ENCODE measurements at places on chromosomes 12 and 14.
A peak's percentile ranks its signal among the peaks of the same experiment; 100 is the strongest.

- DNase-seq, result no peak
These were observed 2.5 kb upstream of the INF2 start for GRCh38 chr14:104686624-104687517.

GRCh38 chr12:82480606-82481005, 122.3 kb downstream of the METTL25 start:
- DNase-seq, result no peak

- no peak for DNase-seq
These were observed 759 bp upstream of the KLC1 start for GRCh38 chr14:103628221-103628683.

- DNase-seq, result no peak
These were observed 1.2 kb downstream of the GSC start for GRCh38 chr14:94768521-94769390.

- no peak for DNase-seq
These were observed 2.7 kb upstream of the MYF5 start for GRCh38 chr12:80714055-80714454.

- DNase-seq, result no peak
These were observed 12.4 kb upstream of the RTN1 start for GRCh38 chr14:59882957-59883356.

DNA sequence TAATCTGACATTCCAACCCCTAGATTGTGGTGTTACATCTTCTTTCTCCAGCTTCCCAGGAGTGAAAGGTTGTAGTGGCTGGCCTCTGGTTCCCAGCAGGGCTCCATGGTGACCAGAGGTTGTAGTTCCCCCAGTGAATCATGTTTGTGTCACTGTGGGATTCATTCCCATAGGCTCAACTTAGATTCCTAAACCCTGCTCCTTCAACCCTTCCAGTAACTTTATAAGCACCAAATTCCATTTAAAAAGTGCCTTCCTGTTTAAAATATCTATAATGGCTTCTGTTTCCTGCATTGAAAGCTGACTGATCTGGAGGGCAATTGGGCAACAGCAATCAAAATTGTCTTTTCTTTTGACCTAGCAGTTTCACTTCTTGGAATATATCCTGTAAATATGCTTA, 40.5 kb upstream of the TBC1D15 start:
- no peak for DNase-seq

- DNase-seq, result no peak
These were observed 55.0 kb upstream of the BICD1 start for GRCh38 chr12:32051511-32052211.

GRCh38 chr14:50772412-50772811, 58.5 kb downstream of the NIN start:
- DNase-seq, result no peak

- DNase-seq, result no peak
These were observed 91.1 kb upstream of the FUT8 start for GRCh38 chr14:65321370-65321875.

- no peak for DNase-seq
These were observed 194.4 kb upstream of the PPFIA2 start for GRCh38 chr12:81953541-81953940.

DNA sequence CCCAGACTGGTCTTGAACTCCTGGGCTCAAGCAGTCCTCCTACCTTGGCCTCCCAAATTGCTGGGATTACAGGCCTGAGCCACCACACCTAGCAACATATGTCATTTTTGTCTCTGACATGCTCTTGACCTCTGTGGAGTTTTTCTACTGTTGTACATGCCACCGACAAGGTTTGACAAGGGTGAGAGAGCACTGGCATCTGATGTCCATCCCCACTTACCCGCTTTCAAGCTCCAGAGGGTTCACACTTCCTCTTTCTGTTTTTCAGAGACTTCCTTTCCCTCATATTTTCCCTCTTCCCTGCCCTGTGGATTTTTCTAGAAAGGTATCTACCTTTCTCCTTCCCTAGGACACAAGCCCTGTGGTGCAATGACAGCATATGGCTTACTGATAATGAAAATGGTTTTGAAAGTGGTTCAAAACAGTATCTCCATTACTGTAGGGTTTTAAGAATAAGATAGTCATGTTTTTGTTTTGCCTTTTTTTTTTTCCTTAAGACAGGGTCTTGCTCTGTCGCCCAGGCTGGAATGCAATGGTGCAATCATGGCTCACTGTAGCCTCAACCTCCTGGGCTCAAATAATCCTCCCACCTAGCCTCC, 27.7 kb upstream of the PLEKHG3 start:
- no peak for DNase-seq

DNA sequence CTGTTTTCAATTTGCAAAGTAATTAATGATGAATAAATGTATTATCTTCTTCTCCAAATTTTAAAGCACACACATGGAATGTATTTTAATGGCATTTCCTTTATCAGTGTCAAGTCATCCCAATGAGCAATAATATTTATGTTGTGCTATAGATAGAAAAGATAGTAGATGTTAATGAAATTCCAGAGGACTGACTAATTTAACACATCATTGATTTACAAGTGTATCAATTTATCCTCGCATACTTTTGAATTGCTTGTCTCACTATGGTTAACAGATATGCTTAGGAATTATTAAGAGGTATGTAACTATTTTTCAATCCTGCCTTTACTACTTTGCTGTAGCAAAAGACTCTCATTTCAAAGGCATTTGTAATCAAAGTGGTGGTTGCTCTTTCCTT, 842.9 kb downstream of the SLC6A15 start:
- DNase-seq, result no peak

- DNase-seq, result peak; percentile 4
These were observed 663 bp downstream of the PTGER2 start for GRCh38 chr14:52314595-52315354.

DNA sequence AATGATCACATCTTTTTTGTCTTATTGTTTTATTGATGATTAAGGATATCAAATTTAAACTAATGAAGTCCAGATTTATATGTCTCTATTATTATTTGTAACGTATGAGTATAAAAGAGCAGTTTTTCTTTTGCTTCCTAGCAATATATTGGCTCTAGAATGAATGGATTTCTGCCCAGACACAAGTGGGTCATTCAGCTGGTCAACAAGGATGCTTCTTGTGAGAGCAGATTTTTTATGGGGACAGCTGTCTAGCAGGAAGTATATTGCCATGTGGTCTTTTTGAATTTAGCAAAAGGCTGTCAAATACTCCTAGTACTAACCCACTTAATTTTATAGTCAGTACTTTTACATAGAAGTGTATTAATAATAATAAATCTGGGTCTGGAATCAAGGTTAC, 1071.1 kb upstream of the FLRT2 start:
- no peak for DNase-seq

GRCh38 chr14:76828339-76829012, 2.3 kb downstream of the LRRC74A start:
- no peak for DNase-seq

- DNase-seq, result no peak
These were observed 671.8 kb downstream of the RPS29 start for GRCh38 chr14:48914382-48914781.

GRCh38 chr14:81472096-81472800, 61.4 kb downstream of the SEL1L start:
- no peak for DNase-seq

- DNase-seq, result no peak
These were observed 2.5 kb downstream of the HHIPL1 start for GRCh38 chr14:99647411-99647810.

- no peak for DNase-seq
These were observed 138.4 kb downstream of the ZFP36L1 start for GRCh38 chr14:68654471-68654941.

GRCh38 chr14:53956427-53957201, at the start of gene BMP4:
TSS of gene BMP4 (minus strand) at chr14:53956825. CDS start at chr14:53952222, 4,603 bp downstream.
- DNase-seq, result no peak

GRCh38 chr14:56036353-56036752, 81.9 kb upstream of the PELI2 start:
- no peak for DNase-seq

DNA sequence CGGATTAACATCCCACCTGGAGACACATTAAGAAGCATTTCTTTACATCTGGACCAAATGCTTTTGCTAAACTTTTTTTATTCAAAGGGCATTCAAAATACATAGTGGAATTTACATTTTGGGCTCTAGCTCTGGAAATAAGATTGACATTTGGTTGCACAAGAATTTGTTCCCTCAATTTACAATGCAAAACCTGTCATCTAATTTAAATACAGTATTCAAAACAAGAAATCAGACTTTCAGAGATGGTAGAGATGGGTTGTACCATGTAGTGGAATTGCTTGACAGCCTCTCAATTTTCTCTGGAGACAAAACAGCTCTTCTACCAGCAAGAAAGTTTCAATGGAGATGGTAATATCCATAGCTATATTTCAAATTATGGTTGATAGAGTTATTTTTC, 275.8 kb downstream of the ATP23 start:
- no peak for DNase-seq

GRCh38 chr12:60197589-60197988, 601.8 kb downstream of the SLC16A7 start:
- no peak for DNase-seq

DNA sequence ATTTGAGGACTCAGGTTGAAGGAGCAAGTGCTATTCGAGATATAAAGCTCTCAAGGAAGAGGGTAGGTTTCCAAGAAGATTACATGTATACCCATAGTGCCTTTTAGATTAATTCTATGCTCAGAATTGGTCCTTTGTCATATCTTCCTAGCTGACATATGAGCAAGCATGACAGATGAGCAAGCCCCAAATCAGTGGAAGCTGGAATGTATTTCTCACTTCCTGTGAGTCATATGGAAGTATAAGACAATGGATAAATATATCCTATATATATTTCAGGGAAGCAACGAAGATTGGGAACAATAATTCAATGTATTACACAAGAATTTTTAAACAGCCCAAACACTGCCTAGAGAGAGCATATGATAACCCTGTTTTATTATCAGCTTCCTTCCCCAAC, 674.1 kb upstream of the ATXN7L3B start:
- DNase-seq, result no peak

DNA sequence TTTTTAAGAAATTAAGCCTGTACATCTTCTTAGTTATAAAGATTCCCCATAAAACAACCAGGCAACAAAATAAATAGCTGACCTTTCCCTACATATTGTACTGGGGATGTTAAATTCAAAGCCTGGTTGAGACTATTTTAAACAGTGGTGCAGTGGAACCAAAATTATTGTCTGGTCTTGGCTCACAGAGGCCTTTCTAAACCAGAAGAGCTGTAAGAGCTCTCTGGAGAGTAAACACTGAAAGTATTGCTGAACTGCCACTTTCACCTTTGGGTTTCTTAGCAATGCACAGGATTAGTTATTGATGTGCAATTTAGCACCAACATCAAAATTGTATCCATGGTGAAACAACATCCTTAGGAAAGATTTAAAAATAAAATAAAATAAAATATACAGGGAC, 20.6 kb downstream of the RACGAP1 start:
- DNase-seq, result no peak
